ENCODE measurements at places on chromosomes 6 and 20.
A peak's percentile ranks its signal among the peaks of the same experiment; 100 is the strongest.

DNA sequence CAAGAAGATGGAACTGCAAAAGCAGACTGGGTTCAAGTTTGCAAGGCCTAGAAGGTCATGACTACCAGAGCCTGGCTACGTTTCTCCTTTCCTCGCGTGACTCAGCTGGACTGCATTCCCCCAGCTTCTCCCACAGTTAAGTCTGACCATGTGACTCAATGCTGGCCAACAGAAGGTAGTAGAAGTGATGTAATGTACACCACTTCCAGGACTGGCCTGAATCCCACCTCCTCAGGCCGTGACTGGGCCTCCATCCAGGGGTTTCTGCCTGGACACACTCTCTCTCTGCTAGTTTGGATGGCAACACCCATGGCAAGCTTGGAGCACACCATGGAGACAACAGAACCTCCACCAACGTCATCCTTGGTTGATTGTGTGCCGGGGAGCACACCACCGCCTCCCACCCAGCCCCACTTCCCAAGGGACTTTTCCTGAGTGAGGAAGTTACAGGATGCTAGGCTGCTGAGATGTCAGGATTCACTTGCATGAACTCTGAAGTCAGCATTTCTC lies 112.0 kb upstream of the CDYL start:
- DNase-seq, result no peak

DNA sequence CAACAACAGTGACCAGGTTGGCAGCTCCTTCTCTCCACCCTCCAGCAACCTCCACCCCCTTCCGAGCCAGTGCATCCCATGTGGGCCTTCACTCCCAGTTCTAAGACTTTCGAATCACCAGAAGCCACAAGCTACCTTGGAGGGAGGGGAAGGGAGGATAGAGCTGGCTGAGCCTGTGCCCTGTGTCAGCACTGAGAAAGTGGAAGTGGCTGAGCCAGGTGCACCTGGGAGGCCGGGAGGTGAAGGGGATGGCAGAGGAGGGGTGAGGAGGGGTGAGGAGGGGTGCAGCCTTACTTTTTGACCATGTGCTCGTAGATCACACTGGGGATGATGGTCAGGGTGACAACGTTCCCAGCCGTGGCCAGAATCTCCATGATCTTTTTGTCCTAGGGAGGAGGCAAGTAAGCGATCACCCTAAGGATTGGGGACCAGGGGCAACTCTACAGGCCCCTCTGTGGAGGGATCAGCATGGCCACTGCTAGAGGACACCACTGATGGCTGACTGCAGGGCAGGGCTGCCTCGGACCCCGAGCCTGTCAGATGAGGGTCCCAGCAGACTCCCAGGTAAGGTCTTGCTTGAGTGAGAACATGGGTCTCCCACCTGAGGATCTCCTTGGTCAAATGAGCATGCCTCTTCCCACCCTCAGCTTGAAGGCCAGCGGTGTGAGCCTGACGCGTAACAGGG lies 18.3 kb downstream of the SDCBP2 start:
- DNase-seq, result no peak

GRCh38 chr20:45456632-45457031 lies 12.9 kb upstream of the WFDC2 start:
- DNase-seq, result no peak

DNA sequence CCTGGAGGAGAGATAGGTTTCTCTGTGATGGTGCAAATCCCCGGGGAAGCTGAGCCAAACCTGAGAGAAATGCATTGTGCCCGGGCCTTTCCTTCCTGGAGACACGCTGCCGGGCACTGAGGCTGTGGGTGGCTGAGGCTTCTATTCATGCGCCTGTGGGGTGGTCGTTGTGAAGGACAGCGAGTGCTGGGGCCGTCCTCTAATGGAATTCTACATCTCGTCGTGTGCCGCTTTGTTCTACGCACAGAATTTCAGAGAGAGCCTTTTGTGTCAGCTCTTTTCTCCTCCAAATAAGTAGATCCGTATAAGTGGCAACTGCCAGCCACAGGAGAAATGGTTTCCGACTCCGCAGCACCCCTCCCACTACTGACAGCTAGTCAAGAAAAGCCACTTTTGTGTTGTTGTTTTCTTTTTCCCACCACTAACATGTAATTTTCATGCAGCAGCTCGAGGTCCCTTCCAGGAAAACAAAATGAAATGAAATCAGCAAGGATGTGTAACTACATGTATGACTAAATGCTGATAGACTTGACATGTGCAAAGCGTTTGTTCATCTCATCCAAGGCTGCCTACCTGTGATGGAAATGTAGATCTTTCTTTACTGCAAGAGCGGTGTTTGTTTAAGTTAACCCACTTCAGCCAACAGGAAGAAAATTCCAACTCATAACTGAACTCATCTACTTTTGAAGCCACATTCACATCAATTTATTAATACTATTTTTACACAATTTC lies 26.4 kb upstream of the PXDC1 start:
- DNase-seq, result no peak

GRCh38 chr6:4320860-4321259 lies 185.5 kb upstream of the ECI2 start:
- peak; percentile 62 for DNase-seq

GRCh38 chr6:34020278-34020677 lies 125.6 kb downstream of the GRM4 start:
- DNase-seq, result no peak

GRCh38 chr6:102022803-102023202 lies 629.3 kb downstream of the GRIK2 start:
- DNase-seq, result no peak

DNA sequence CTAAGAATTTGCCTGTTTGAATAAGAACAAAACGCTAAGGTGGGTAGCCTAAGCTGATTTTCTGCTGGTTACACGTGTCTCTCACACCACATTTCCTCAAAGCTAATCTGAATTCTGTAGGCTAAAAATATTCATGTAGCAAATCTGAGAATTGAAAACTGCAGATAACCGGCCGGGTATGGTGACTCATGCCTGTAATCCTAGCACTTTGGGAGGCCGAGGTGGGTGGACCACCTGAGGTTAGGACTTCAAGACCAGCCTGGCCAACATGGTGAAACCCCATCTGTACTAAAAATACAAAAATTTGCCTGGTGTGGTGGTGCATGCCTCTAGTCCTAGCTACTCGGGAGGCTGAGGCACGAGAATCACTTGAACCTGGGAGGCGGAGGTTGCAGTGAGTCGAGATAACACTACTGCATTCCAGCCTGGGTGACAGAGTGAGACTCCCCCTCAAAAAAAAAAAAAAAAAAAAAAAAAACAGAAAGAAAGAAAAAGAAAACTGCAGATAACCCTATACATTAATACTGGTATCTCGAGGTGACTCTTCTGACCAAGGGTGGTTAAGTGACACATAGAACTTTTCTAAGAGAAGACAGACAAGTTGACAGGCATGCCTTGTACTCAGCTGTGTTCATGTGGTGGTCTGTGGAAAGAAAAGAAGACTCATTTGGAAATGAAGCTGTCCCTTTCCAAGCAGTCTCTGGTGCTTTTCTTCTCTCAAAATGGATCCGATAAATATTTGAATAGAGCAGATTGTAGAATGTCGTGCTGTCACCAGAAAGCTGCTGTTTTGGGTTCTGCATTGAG lies 24.7 kb upstream of the ASXL1 start:
- DNase-seq, result no peak

- DNase-seq, result no peak
These were observed 46.4 kb upstream of the LAMP5 start for GRCh38 chr20:9467995-9468394.

- DNase-seq, result no peak
These were observed 61.3 kb downstream of the PTPN1 start for GRCh38 chr20:50571466-50571865.

- DNase-seq, result no peak
These were observed 55.9 kb downstream of the ATXN1 start for GRCh38 chr6:16705081-16705993.

GRCh38 chr6:110419028-110419739 lies 3.8 kb upstream of the DDO start:
- no peak for DNase-seq

DNA sequence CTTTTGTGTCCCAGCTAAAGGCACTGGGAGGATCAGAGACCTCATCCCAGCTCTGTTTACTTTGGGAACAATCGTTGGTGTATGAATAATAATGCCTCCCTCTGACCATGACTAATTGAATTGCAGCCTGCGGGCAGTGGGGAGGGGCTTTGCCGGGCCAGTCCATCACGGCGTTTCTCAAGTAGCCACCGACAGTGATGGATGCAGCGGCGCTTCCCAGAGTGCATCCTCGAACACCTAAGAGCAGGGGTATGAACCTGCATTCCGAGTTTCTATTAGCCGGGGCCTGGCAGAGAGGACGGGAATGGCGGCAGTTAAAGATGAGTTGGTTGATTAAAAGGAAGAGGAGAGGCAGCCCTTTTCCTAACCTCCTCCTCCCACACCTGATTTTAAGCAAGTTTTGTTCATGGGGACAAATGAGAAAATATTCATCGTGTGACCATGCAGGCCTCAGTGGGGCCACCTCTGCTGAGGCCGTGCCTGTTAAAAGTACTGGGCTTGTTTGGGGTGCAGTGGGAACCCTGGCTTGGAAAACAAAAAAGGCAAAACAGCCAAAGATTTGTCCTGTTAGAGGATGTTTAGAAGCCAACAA lies 154.1 kb downstream of the FOXA2 start:
- no peak for DNase-seq

DNA sequence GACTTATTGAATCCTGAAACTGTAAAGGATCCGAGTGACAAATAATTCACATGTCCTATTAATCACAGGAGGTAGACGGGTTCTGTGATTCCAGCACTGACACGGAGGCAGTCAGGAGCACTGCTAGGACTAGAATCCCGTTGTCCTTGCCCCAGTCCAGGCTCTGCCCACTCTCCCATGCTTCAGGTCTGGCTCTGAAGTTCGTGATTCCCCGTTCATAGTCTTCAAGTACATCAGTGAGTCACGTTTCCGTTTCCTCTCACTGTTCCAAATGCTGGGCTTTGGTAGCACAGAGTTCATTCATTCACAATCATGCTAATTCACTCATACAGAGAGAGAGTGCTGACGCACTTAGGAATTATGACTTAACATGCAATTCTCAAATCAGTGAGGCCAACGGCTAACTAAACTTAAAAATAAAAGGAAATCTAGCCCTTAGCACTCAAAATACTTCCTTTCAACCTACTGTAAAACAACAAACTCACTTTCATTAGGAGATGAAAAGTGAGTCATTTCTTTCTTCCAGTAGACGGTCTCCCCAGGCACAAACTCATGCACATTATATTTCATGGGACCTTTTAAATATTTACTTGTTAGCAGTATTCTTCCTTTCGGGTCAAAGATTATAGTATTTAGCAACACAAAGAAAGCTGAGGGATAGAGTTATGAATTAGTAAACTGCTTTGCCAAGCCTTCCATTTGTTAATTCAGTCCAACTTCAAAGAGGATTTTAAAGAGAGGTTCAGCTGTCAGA lies 94.0 kb upstream of the NHSL1 start:
- peak; percentile 100 for DNase-seq

DNA sequence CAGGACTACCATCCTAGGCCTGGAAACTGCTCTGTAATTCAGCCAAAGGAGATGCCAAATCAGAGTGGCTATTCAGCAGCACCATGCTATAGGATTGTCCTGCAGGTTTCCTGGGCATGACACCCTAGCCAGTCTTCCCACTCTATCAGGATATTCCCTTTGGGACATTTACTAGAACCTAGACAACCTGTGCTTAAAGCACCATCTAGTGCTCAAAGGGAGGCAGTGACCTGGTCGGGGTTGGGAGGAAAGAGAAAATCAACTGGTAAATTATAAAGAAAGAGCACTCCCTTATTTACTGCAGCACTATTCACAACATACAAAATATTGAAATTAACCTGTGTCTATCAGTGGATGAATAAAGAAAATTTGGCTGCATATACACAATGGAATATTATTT lies 67.2 kb upstream of the SMLR1 start:
- peak; percentile 16 for DNase-seq

DNA sequence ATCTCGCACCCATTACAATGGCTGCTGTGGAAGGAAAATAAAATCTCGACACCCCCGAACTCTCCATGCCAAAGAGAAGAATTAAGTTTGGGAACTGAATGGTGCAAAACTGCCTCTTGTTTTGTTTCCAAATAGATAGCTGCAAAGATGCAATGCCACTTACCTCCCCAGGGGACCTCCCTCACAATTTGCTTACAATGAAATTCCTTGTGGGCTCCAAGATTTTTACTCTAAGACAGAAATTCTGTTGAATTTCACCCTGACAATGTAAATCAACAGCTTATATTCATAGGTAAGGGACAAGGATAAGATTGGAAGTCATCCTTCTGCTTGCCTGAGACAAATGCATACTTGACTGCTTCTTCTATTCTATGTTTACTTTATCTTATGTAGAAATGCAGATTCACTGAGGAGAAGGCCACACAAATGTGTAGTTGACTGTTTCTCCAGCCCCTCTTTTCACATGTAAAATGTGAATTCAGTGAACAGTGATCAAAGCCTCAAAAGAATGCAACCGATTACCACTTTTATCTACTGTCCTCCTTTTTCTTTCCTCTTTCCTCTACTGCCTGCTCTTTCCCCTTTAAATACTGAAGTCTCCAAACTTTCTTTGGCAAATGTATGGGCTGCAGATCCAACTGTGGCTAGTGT lies 36.6 kb downstream of the ADGRF4 start:
- DNase-seq, result no peak

DNA sequence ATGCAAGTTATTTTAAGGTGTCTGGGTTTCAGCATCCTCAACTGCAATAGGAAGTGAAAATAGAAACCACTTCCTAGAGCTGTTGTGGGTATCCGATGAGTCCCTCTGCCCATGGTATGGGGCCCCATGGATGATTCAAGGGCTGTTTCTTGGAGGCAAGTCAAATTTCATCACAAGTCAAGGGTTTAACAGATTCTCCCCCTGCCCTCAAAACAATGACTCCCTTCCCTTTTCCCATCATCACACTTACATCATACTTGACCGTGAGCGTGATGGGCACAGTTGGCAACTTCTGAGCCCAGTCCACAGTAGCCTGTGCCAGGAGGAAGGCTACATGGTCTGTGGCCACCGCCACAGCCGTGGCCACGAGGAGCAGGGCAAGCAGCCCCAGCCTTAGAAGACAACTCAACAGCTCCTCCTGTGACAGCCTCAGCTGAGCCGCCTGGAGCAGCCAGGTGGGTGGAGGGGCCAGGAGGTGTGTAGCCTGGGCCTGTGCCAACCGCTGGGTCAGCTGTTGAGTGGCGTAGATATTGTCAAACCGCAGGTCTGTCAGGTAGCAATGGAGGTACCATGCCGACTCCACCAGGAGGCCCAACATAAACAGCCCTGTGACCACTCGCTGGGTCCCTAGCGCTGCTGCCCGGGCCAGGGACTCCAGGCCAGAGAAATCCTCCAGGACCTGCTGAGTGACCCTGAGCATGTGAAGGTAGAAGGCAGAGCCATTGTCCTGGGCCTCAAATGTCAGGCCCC lies 5.2 kb downstream of the OCSTAMP start:
- no peak for DNase-seq

DNA sequence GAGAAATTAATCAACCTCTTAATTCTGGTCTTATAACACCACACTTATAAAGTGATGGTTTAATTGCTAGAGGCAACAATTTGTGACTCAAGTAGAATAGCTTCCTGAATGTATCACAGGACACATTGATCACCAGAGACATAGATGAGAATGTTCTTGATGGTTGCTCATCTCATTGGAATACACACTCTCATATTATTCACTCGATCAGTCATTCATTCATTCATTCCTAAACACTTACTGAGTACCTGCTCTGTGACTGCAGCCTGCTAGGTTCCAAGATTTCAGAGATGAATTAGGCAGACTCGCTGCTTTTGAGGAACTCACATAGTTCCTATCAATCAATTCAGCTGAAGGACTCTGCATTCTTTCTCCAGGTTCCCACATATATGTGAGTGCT lies 365.1 kb upstream of the SOX4 start:
- DNase-seq, result no peak
